Caki2 (cell line): ENCODE measurements at places on chromosomes 5 and 9.

DNA sequence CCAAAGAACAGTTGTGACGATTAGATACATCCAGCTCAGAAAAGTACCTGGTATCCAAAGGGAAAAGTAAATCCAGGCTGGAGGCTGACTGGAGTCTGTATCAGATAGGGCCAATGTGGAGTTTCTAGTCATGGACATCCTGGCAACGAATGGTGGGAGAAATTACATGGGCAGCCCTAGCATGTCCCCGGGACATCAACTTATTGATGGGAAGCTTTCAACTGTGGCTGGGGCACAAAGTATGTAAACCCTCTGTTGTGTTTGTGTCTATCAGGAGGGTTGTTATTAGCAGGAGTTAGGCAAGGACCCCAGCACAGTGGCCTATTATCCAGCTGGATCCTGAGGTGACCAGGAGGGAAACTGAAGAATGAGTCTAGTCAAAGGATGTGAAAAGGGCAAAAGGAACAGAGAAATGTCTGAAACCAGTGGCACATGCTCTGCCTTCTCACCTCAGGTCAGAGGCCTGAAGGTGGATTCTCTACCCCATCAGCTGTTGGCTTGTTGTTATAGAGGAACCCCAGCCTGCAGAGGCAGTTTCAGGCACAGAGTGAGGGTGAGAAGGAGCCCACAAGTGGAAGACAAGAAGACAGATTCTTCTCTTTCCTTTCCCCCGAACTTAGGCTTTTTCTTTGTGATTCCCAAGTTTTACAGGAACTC lies 19.9 kb downstream of the IFNW1 start:
- DNase-seq, result no peak

- DNase-seq, result peak; percentile 94
Observed at GRCh38 chr5:157290981-157291711, 25.2 kb downstream of the CYFIP2 start.

DNA sequence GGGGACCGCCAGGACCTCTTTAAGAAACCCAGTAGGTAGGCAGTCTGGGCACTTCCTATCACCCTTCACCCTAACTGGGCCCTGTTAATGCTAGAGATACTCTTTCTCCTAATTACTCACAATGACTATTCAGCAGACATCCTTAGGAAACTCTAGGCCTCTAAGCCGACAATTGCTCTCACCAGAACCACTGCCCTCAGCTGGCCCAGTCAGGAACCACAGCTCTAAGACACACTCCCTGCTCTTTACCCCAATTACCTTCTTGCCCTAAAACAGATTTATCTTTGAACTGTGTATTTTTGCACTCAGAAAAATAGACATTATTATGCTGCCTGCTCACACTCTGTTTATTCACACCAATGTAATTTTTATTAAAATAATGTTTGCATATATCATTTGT lies 432.6 kb upstream of the SLC30A5 start:
- no peak for DNase-seq

GRCh38 chr5:137051161-137051560 lies 448.0 kb downstream of the SPOCK1 start:
- no peak for DNase-seq

DNA sequence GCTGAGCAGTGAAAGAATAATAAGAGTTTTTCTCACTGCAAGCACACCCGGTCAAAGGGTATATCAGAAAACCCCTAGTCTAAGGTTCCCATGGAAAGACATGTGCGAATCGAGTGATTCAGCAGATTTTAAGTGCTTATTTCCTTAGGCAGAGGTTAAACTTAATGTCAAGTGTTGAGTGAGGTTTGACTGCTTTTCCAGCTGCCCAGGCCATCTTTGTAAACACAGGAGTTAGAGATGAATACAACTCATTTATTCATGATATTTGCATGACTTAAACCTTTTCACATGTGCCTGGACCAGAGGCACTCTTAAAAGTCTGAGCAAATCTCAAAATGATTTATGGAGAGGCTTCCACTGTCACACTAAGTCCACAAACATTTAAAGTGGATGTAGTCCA lies 137.8 kb upstream of the RGMB start:
- DNase-seq, result peak; percentile 57

DNA sequence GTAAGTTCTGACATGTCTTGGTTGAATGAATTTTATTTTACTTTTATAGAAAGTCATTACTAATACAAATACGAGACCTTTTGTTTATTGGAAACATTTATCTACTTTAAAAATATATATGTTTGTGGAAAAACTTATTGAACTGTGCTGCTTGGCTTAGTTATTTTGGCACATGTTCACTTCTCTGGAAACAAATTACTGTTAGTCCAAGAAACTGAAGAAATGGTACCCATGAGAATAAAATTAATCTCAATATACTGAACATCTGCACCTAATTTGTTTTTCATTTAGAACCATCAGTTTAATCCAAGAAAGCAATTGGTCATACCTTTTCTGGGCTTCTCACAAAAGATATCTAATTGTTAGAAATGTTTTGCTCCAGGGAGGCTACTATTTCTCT lies 32.2 kb downstream of the INVS start:
- no peak for DNase-seq

- DNase-seq, result no peak
Observed at GRCh38 chr5:72440207-72440638, 67.0 kb downstream of the ZNF366 start.

DNA sequence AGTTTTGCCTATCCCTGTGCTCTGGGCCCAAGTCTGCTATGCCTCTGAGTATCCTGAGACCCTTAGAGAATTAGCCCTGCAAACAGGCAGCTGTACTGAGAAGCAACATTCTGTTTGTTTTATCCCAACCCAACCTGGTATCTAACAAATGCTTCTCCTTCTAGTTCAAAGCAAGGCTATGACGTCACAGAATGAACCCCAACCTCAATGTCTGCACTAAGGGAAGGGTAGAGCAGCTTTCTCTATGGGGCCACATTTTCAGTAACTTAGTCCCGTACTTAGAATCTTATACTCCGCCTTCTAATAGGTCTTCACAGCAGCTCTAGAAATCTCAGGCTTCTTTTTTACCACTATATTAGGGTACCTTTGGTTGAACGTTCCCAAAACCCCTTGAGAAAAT lies 169.6 kb downstream of the TSSK1B start:
- DNase-seq, result no peak

DNA sequence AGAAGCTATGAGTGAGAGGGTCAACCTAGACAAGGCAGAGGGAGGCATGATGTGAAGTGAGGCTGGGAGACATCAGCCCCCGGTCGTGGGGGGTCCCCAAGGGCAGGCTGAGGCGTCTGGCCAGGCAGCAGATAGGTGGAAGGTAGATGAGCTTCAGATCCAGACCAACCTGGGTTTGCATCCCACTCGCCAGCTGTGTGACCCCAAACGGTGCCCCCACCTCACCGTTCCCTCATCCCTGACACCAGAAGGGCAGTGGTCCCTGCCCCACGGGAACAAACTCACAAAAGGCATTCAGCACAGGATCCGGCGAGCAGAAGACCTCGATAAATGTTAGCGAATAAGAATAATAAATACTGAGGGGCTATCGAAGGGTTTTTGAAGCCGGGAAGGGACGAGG lies 27.5 kb upstream of the LMX1B start:
- DNase-seq, result no peak

- DNase-seq, result no peak
Observed at GRCh38 chr9:113921396-113921925, 45.4 kb downstream of the ZNF618 start.

DNA sequence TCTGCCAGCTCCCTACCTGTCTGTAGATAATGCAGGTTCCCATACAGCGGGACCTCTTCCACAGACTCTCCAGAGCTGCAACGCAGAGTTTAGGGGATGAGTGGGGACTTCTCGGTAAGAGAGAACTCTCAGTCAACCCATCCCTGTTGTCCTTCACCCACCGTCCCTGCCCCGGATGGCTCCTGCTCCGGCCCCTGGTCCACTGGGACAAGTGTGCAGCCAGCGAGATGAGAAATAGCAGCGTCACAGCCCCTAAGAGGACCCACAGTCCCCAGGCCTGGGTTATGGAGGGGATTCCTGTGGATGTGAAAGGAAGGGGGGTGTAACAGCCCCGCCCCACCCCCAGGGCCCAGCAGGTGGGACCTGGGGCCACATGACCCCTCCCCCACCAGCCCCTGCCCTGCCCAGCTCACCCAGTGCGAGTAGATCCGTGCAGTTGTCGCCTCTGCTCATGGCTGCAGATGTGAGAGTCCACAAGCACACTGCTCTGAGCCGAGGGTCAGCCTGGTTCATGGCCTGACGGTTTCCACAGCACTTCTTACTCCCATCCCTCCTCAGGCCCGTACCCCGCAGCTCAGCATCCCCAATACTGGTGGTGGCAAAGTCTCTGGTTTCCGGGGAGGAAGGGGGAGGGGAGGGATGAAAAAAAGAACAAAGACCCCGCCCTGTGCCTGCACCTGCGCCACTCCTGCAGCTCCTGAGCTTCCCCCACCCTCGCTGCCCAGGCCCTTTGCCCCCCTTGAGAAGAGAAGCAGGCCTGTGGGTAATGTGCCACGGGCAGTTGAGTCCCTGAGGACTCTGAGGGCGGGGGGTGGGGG lies at the start of gene SIT1:
Gene SIT1, minus strand, starts transcription at position 591 of the 818 bp plus-strand sequence. Its CDS starts 78 bp downstream, at position 513.
- DNase-seq, result no peak

- DNase-seq, result no peak
Observed at GRCh38 chr9:127084076-127085039, 38.1 kb downstream of the ANGPTL2 start.

- DNase-seq, result peak; percentile 32
Observed at GRCh38 chr9:136784249-136784996, 6.7 kb upstream of the TMEM141 start.

GRCh38 chr9:69916950-69917349 lies 96.3 kb downstream of the CFAP95 start:
- DNase-seq, result no peak

- no peak for DNase-seq
Observed at GRCh38 chr5:54379590-54379989, 69.2 kb upstream of the ARL15 start.

- DNase-seq, result peak; percentile 52
Observed at GRCh38 chr9:13588151-13589033, 308.9 kb upstream of the MPDZ start.

GRCh38 chr5:139660105-139660922 lies 12.2 kb downstream of the CXXC5 start:
- peak; percentile 67 for DNase-seq

- no peak for DNase-seq
Observed at GRCh38 chr5:108529381-108529780, 147.5 kb upstream of the FBXL17 start.

DNA sequence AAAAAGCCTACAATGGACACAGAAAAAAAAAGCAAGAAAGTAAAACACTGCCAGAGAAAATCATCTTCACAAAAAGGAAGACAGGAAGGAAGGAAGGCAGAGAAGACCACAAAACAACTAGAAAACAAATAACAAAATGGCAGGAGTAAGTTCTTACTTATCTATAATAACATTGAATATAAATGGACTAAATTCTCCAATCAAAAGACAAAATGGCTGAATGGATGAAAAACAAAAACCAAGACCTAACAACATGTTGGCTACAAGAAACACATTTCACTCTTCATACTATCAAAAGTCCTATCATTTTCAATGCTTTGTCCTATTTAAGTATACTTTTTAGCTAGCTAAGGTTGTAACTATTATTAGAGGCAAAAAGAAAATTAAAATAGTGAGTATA lies 36.9 kb upstream of the HMGCR start:
- no peak for DNase-seq

- DNase-seq, result no peak
Observed at GRCh38 chr5:157540707-157541446, 34.7 kb downstream of the ADAM19 start.

- no peak for DNase-seq
Observed at GRCh38 chr5:59095480-59095879, 512.6 kb downstream of the RAB3C start.

DNA sequence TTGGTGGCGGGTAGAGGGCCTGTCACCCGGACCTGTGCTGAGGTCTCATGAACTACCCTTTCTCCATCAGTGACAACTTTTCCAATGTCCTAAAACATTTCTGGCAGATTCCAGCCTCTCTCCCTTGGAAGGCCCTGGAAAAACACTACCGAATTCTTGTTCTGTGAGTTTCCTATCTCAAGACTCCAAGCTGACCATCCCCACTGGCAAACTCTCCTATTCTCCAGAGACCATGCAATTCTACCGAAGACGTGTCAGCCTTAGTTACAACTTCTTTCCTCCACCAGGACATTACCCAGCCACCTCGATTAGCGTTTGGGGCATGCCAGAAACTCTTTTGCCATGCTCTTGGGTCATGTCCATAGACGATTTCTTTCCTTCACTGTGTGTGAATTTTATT lies 26.8 kb upstream of the GABRP start:
- DNase-seq, result no peak

DNA sequence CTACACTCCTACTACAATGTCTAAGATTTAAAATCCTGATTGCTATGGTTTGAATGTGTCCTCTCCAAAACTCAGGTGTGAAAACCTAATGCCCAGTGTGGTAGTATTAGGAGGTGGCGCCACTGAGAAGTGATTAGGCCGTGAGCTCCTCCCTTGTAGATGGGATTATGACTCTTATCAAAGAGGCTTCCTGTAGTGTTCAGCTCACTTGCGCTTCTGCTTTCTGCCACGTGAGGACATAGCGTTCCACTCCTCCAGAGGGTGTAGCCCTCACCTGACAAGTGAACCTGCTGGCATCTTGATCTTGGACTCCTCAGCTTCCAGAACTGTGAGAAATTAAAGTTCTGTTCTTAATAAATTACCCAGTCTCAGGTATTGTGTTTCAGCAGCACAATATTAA lies 33.0 kb upstream of the WHRN start:
- DNase-seq, result peak; percentile 30

- DNase-seq, result peak; percentile 83
Observed at GRCh38 chr9:121322037-121322736, 47.9 kb downstream of the STOM start.

- no peak for DNase-seq
Observed at GRCh38 chr5:39157701-39158100, 61.7 kb downstream of the FYB1 start.
